ENCODE measurements at places on chromosomes 11 and 22.

DNA sequence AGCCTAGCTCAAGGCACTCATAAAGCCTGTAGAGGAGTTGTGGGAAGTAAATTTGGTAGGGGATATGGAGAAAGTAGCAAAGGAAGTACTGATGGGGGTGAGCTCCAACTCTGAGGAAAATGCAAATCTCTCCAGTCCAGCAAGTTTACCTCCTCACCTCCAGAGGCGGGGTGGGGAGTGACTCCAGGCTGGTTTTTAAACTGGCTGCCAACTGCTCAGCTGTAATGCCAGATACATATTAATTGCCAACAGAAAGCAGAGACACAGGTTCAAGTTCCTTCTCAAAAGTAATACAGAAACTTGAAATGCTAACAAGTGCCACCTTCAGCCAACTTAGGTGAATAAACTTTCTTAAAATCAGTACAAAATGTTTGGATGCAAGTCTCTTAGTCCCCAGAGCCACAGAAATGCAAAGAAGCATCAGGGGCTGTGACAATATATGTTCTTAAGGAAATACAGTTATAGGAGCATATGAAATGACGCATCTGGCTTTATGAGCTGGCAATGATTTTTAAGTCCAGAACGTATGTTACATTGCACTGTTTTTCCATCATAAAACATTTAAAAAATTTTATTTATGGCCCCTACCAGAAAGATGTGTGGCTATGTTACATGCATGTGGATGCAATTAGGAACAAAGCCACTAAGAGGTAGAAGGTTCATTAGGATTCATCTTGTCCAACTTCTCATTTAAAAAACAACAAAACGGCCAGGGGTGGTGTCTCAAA is 436.4 kb upstream of the CCDC90B start:
- DNase-seq = no peak

- DNase-seq = no peak
Observed at GRCh38 chr22:29156507-29156906, 49.2 kb upstream of the EMID1 start.

DNA sequence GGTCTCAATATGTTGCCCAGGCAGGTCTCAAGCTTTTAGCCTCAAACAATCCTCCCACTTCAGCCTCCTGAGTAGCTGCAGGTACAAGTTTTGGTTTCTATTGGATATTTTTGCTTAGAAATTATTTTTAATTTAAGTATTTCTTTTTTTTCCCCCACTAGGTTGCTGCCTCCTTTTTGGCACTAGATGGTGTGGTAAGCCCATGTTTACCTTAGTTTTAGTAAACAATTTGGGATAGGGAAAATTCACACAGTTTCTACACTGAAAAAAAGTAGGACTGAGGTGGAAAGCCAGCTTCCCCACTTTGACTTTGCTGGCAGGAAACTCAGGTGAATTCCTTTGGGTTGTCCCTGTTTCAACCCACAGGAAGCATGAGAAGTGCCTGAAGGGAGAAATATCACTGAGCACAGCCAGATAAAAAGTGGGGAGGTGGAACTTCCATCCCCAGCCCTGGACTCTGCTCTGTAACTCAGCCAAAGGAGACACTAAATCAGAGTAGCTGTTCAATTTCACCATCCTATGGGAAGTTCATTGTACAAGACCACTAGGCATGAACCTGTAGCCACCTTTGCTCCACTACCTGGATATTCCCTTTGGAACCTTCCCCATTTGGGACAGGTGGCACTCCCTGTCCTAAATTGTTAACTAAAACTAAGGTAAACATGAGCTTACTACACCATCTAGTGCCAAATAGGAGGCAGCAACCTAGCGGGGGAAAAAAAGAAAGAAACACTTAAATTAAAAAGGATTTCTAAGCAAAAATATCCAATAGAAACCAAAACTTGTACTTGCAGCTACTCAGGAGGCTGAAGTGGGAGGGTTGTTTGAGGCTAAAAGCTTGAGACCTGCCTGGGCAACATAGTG is 154.4 kb upstream of the FAT3 start:
- peak; percentile 19 for DNase-seq

DNA sequence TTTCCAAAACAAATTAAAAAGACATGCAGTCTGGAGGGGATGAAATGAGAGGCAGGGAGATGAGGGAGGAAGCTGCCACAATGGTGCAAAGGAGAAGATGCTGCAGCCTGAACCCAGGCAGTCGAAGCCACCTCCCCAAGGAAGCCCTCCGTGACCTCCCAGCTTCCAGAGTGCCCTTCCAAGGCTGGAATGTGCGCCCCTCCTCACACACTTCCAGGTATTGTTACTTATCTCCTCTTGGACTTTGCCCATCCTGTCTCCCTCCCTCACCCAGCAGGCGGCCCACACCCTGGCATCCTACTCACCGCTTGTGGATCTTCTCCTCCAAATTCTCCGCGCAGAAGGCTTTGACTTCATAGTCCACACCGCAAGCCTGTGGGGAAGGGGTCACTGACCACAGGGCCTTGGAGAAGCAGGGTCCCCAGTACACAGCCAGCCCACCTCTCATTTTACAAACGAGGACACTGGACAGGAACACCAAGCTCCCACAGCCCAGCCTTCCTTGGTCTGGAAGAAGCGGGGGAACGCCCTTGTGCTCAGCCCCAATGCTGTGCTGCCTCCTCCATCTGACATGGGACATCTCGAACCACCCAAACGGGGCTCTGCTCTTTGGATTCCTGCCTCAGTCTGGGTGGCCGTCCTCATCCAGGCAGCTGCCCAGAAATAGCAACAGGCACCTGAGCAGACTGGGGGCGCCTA is 40.3 kb downstream of the TPBGL start:
- DNase-seq = no peak

DNA sequence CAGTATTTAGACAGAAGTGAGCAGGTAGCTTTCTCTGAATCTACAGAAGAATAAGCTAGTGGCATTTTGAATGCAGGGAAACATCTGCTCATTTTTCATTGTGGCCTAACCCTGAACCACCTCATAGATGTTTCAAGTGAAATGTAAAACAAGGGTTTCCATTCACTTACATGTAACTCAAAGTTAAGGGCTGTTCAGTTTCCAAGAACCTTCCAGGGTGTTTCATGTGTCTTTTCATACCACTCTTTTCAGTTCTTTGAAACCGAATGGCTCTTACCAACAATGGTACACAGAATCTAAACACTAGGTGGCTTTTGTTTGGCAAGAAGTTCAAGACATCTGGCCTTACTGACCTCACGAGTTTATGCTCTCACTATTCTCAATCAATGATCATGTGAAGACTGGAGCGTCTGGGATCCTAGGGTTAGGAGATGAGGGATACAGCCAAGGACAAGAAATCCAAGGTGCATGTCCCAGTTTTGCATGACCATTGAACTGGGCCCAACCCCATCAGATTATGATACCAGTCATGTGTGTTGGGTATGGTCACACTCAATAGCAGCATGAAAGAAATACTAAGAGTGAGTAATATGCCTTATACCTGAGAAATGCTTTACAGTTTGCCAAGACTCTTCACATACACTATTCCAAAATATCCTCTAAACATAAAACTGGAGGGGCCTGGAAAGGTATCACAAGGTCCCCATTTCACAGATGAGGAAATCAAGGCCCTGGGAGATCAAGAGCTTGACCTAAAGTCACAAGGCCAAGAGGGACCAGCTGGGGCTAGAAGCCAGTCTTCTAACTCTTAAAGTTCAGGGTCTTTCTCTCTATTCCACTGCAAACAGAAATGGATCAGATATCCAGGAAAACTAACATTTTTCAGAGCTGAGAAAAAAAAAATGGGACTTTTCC is 92.7 kb downstream of the ETS1 start:
- DNase-seq = no peak

- DNase-seq = no peak
Observed at GRCh38 chr11:95515371-95515770, 274.2 kb downstream of the FAM76B start.

- peak; percentile 94 for DNase-seq
Observed at GRCh38 chr11:65422633-65423515, at the start of gene NEAT1. Gene NEAT1 (plus strand): TSS chr11:65422798.

DNA sequence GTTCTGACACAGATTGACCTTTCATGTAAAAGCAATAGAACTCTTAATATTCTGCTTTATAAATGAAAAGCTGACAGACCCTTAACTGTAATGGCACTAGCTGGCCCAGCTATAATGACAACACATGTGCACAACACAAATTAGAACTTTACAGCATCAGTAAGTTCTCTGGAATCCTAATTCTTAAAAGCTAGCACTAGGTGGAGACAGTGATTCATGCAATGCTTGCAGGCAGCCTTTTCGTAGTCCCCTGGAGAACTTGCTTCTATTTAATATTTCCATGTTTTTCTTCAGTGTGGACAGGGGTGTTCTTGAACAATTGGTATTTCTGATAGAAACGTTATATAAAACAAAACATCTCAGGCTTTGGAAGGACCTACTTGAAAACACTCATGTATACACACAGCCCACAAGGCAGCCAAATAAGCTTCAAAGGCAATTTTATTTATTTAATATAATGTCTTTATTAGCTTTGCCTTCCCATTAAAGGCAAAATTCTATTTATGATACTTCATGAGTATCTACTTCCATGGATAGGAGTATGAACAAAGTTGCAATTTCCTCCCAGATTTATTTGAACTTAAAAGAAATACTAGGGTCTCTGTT is 374.3 kb upstream of the MPPED2 start:
- peak; percentile 72 for DNase-seq

DNA sequence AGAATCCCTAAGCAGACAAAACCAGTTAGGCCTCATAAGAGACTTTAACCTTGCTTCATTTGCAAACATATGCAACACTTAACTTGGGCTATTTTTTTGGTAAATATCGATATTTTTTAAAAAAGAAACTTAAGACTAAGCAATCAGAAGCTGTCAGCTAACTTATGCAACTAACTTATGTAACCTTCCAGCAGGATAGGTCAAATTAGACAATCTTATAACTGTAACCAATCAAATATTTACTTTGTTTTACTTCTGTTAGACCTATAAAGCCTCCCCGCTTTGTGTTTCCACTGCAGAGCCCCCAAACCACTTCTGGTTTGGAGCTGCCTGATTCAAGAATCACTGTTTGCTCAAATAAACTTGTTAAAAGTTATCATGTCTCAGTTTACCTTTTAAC is 8.0 kb downstream of the MSANTD4 start:
- DNase-seq = no peak

DNA sequence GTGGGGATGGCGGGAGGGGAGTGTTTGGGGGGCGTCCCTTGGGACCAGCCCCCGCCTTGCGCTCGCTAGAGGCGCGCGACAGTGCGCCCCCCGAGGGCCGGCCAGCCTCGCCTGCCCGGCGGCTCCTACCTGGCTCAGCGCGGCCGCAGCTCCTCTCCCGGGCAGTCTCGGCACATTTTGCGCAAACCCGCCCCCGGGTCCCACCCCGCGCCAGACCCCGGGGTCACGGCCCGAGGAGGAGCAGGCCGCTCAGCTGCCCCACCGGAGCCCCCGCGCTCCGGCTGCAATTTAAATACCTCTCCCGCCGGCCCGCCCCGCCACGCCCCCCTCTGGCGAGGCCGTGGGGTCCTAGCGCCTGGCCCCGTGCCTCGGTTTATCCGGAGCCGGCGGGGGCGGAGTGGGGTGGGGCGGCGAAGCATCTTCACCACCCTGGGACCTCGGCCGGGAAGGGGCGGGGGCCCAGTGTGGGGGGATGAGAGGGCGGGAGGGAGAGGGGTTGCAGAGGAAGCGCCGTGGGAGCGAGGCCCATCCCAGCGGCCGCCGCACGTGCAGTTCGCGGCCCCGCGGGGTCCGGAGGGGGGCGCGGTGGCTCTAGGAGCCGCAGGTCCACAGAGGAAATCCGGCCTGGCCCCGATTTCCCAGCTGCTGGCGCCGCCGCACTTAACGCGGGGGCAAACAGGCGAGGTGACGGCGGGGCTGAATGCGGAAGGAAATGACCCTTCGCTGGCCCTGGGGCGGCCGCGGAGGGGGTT is at the start of gene LRRC32:
TSS of gene LRRC32 (minus strand) at position 263 of the 752 bp plus-strand sequence. CDS start 4,793 bp downstream, outside the sequence.
- DNase-seq = peak; percentile 45
